ENCODE measurements at places on chromosomes 5 and 9.

GRCh38 chr9:25703701-25704357 lies 25.6 kb upstream of the TUSC1 start:
- no peak for DNase-seq

DNA sequence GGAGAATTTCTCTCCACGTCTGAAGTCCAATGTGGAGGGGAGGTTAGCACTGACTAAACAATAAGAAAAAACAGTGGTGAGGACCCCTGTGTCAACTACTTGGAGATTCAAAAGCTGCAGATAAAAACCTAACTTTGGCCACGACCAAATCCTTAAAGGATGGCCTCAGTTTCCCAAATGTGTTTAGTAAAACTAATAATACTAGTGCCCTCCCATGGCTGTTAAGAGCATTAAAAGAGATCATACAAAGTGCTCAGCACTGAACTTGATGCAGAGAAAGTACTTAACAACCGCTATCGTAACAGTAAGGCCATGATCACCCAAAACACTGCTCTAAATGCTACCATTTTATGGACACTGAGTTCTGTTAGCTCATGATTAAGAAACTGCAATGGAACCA lies 288.4 kb downstream of the EBF1 start:
- DNase-seq, result no peak

- DNase-seq, result no peak
These were observed 5.8 kb upstream of the NUP214 start for GRCh38 chr9:131119600-131119999.

GRCh38 chr9:104810421-104811339 lies 46.8 kb downstream of the NIPSNAP3B start:
- DNase-seq, result no peak

GRCh38 chr5:7667216-7667767 lies 183.6 kb downstream of the CFAP90 start:
- no peak for DNase-seq

All from stimulated activated CD8-positive, alpha-beta memory T cell treated with anti-CD3 and anti-CD28 coated beads, Interleukin-15, amount 100 ng/mL, for 4 hours (primary cell).